ENCODE measurements at places on chromosomes 2 and 18.
A peak's percentile ranks its signal among the peaks of the same experiment; 100 is the strongest.

DNA sequence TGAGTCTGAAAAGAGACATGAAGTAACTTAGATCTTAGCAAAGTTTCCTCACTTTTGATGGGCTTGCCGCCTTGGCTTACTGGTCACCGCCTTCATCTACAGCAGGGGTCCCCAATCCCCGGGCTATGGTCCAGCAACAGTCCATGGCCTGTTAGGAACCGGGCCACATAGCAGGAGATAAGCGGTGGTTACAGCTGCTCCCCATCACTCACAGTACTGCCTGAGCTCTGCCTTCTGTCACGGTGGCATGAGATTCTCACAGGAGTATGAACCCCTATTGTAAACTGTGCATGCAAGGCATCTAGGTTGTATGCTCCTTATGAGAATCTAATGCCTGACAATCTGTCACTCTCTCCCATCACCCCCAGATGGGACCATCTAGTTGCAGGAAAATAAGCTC is 72.9 kb downstream of the BIN1 start:
- peak; percentile 32 for DNase-seq

DNA sequence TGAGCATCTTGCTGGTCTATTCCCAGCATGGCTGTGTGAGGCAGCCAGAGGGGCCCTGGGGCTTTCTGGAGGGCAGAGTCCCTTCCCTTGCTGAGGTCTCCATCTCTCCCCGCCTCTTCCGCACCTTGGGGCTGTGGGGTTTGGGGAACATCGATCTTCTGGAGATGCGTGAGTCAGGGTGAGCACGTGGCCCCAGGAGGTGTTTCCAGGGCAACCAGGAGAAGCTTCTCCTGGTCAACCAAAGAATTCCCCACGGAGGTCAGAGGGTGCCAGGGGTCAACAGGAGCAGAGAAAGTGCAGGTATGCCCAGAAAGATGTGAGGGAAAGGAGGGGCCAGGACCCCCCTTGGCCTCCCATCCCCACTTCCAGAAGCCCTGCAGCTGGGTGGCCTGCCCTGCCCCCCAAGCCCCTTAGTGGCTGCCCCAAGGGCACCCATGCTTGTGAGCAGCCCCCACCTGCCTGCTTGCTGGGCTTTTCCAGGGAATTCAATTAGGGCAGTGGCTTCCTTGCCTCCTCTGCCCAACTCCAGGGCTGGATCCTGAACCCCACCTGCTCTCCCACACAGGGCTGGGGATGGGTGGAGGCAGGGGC is 2.8 kb upstream of the PROM2 start:
- peak; percentile 49 for DNase-seq

- DNase-seq: no peak
Measured at GRCh38 chr2:204967199-204967960, 422.1 kb downstream of the PARD3B start.

DNA sequence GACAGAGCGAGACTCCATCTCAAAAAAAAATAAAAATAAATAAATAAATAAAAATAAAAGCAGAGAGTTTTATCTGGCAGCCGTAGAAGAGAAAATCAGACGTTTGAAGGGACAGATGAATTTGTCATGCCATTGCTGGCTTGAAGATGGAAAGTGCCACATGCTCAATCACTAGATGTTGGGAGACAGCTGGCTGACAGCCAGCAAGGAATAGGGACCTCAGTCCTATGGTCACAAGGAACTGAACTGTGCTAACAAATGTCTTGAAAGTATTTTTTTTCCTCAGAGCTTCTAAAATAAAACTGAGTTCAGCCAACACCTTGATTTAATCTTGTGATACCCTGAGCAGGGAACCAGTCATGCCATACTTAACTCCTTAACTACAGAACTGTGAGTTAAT is 65.4 kb downstream of the DTNA start:
- DNase-seq: no peak

DNA sequence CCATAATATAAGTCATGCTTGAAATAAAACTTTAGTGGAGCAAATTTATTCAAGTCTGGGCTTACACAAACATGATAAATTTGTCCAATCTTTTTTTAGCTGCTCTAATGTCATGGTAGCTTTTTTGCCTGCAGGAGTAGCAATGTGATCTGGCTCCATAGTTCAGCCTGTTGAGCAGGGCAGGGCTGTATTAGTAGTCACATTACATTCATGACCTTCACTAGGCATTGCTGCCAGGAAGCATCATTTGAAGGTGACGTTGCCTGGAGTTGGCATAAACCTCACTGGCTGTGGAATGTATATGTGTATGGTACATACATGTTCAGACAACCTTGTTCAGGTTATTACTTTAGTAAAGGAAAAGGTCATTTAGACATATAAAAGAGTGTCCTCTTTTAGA is 76.6 kb downstream of the CCDC85A start:
- no peak for DNase-seq

DNA sequence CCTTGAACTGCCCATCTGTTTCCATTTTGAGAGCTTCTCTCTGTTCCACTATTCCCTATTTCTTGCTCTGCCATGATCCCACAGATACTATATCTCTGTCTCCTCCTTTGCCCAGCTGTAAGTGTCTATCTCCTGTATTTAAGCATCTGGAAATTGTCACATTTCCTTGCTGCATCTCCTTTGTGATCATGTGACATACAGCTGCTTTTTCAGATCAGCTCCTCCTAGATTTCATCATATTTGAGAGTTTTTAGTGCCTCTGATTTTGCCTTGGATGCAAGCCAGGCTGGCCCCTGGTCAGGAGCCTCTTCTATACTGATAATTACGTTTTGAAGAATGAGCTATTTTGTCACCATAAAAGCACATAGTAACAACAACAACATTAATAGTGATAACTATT is 131.7 kb upstream of the TNP1 start:
- no peak for DNase-seq

DNA sequence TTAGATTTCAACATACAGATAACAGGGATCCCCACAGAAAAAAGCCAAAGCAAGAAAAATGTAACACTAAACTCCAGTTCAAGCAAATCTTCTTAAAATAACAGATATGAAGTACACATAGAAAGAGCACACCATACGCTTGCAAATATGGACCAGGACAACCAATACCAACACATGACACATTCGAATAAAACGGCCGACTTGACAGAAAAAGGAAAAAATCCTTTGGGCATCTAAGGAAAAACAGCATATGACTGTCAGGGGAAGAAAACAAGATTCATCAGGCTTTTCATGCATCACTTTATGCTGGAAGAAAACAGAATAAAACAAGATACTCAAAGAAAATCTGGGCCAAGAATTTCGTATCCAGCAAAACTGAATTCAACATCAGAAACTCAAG is 16.0 kb downstream of the RNASEH1 start:
- no peak for DNase-seq

GRCh38 chr2:164920430-164920829 is 34.9 kb downstream of the SLC38A11 start:
- DNase-seq: no peak

- DNase-seq: no peak
Measured at GRCh38 chr18:3060667-3061580, 48.0 kb upstream of the LPIN2 start.

DNA sequence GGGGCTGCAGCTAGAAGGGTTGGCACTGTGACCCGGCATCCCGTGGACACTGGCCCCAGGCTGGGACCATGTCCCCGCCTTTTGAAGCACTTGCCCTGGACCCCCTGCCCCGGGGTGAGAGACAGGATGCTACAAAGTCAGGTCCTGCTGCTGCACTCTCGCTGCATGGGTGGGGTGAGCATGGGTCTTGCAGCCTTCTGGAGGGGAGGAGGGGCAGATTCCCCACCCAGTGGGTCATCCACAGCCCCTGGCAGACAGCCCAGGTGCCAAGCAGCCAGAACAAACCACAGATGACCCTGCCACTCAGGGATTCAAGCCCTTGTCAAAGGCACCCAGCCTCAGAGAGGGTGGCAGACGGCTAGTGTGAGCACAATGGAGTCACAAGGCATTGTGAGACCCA is 5.7 kb upstream of the NMUR1 start:
- peak; percentile 38 for DNase-seq

GRCh38 chr2:32464431-32464830 is 107.6 kb downstream of the BIRC6 start:
- no peak for DNase-seq

- no peak for DNase-seq
Measured at GRCh38 chr2:103805746-103806145, 1043.9 kb downstream of the TMEM182 start.

DNA sequence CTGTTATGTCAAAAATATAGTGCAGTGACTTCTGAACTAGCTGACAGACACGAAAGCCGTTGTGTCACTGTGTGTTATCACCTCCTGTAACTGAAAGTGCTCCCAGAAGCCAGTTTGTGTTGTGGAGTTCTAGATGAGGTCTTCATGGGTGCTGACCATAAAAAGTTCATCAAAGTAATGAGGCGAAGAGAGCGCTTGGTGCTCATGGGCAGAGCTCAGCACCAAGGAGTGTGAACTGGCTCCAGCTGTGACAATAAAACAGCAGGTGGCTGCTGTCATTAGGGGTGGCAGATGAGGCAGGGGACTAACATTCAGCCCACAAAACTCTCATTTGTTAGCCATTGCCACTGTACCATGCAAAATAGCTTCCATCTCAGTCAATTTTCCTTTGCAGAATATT is 151.1 kb downstream of the ZNF407 start:
- no peak for DNase-seq

- DNase-seq: no peak
Measured at GRCh38 chr2:204948024-204948763, 402.9 kb downstream of the PARD3B start.

DNA sequence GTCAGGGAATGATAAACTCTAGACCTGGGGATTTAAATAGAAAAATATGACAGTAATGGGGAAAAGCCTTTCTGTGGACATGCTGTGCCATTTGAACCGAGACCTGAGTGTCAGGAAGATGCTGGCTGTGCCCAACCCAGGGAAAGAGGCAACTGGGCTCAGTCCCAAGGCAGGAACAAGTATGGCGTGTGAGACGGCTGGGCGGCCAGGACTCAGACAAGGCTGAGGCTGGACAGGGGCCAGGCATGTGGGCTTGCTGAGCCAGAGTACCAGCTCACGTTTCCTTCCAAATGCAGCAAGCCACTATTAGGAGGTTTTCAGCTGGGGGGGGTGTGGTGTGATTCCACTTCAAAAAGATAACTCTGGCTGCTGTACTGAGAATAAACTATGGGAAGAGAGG is 92.4 kb downstream of the INPP5D start:
- DNase-seq: no peak

- no peak for DNase-seq
Measured at GRCh38 chr2:104746299-104746698, 107.6 kb upstream of the POU3F3 start.

GRCh38 chr2:129892773-129893172 is 86.7 kb upstream of the RAB6C start:
- DNase-seq: no peak

GRCh38 chr2:10048501-10049171 is 5.3 kb downstream of the KLF11 start:
- peak; percentile 61 for DNase-seq

- DNase-seq: no peak
Measured at GRCh38 chr2:168053676-168054075, 193.7 kb downstream of the STK39 start.

- DNase-seq: no peak
Measured at GRCh38 chr2:236293241-236293810, 29.1 kb upstream of the ASB18 start.

- DNase-seq: no peak
Measured at GRCh38 chr18:60754413-60755009, 381.9 kb upstream of the MC4R start.
